ENCODE measurements at places on chromosomes 3 and 15. TPM values are rescaled to one million over a fixed set of nuclear protein-coding genes. Genes with fewer than 3 reads are reported as not detected.

SAMD7 gene
- total RNA-seq = not detected

CTXND1 gene
- total RNA-seq = 1.7 TPM

CAPN3 gene
- 3.4 TPM for total RNA-seq

GRCh38 chr15:33785366-33785765 lies 182.9 kb upstream of the CHRM5 start:
- DNase-seq = no peak

DNA sequence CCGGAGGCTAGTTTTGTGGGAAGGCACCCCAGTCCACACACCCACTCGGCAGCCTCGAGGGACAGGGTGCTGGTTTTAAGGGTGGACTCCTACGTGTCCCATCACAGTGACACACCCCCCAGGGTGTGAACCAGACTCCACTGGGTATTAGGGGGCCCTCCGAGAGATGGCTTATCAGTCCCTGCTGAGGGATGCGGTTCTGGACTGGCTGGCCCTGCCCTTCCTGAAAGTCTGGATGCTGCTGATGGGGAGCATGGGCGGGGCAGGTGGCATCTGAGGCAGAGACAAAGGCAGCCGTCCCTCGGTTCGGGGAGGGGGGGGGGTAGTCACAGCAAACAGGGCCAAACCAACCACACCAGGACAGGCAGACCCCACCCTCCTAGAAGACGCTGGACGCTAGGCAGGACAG lies 939 bp upstream of the ULK3 start:
- no peak for DNase-seq

- no peak for DNase-seq
Measured at GRCh38 chr3:59115364-59116232, 65.8 kb upstream of the CFAP20DC start.

DNA sequence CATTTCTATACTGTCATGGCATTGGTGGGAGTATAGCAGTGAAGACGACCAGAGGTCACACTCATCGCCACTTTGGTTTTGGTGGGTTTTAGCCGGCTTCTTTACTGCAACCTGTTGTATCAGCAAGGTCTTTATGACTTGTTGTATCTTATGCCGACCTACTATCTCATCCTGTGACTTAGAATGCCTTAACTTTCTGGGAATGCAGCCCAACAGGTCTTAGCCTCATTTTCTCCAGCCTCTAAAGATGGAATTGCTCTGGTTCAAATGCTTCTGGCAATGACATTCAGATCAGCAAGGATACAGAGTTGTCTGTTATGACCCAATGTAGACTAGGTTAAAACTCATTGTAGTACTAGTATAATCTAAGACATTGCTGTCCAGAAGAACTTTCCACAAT lies 54.9 kb upstream of the LRTM1 start:
- no peak for DNase-seq

- DNase-seq = no peak
Measured at GRCh38 chr15:87896936-87897335, 359.6 kb downstream of the NTRK3 start.

DNA sequence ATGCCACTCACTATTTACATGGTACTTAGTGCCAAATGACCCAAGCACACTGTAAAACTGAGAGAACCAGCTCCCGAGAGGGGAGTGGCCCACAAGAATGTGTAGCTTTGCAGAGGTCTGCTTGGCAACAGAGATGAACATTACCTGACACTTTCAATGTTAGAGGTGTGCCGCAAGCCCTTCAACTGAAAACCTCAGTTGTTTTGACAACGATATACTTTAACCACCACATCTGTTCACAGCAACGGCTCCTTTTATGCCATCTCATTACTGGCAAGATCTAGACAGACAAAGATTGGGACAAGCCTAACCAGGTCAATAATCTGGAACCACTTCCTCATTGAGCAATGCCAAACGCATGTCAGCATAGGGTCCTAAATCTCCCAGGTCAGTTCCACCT lies 23.7 kb downstream of the NEK10 start:
- no peak for DNase-seq

DNA sequence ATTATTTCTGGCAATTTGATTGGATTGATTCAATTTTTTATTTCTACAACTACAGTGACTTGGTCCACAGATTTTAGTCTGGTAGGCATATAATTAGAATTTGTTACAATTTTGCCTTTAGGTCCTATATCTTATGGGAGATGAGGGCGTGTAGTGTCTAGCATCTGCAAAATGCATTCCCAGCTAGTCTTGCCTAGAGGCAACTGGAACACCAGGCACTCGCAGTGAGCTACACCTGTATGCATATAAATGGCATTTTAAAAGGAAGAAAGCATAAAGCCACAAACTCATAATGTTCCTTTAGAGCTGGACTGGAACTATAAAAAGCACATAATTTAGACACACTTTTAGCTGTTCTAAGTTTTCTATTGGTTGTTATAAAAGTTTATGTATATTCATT lies 17.9 kb upstream of the SPPL2A start:
- DNase-seq = no peak

DNA sequence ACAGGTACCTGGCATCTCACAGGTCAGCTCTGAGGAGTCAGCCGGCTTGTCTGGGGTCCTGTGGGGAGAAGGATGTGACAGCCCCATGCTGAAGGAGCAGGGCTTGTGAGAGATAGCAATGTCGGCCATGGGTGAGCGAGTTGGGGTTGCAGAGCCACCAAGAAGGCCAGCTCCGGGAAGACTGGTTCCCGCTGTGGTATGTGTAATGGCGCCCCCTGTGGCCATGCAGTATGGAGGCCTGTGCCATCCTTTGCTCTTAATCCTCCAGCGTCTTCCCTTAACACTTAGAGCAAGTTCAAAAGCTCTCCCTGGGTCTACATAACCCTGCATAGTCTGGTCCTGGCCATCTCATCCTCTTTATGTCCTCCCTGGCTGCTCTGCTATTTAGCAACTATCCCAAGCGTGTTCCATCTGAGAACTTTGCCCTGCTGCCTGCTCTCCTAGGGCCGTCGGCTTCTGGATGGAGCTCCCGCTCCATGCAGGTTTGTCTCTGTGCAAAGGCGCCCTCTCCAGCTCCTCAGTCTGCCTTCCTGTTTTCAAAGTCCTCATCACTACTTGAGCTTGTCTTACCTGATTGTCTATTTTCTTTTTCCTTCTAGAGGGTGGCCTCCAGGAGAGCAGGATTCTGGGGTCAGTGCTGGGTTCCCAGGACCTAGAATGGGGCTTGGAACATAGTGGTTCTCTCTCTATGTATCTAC lies 40.8 kb upstream of the IQCF6 start:
- DNase-seq = no peak

DNA sequence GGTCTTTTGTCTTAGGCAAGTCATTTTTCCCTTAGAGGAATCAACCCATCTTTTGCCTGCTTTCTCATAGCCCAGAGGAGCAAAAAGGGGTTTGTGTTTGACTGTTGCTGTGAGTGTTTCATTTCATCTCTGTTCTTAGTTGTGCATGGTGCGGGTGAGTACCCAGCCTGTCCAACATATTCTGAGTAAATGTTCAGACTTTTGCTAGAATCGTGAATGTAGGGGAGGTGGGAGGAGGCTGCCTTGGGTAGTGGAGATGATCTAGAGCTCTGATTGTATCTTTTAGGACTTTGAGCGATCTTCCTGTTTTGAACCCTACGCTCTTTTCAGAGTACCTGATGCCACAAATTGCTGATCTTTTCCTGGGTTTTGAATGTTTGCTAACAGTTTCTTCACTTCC lies 123.1 kb downstream of the ZNF609 start:
- DNase-seq = no peak

DNA sequence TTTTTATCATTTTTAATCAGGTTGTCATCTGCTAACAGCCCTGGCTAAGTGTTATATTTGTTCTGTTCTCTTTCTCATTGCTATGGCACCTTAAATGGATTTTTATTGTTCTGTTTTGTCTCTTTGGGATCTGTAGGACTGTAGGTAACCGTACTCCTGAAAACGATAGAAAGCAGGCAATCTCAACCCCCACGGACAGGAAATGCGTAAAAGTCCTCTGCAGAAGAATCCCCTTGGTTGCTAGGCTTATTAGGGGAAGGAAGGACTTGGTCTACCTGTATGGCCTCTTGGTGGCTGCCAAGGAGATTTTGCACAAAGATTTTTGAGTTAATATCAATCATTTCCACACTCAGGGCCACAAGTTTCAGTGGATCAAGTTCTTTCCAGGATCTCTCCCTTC lies 571.9 kb upstream of the ZNF385D start:
- no peak for DNase-seq

GRCh38 chr3:136637176-136637575 lies 115.0 kb downstream of the STAG1 start:
- no peak for DNase-seq

- no peak for DNase-seq
Measured at GRCh38 chr3:55538158-55538557, 51.1 kb upstream of the WNT5A start.

DNA sequence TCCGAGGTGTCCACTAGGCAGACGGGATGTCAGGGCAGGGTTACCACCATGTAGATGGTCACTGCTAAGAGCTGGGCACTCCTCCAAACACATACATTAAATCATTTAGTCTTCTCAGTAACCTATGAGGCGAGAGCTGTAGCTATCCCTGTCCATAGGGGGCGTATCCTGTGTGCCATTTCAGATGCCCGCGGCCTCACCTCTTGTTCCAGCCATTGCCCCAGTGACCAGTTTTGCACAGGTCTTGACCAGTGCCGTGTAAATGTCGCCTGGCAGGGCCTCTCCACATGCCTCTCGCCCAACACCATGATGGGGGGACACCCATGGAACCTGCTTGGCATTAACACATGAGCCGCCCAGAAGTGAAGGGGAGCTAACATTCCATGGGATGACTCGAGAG lies 20.8 kb upstream of the SRP14 start:
- DNase-seq = no peak

GRCh38 chr3:113170771-113171170 lies 40.6 kb upstream of the BOC start:
- DNase-seq = no peak

DNA sequence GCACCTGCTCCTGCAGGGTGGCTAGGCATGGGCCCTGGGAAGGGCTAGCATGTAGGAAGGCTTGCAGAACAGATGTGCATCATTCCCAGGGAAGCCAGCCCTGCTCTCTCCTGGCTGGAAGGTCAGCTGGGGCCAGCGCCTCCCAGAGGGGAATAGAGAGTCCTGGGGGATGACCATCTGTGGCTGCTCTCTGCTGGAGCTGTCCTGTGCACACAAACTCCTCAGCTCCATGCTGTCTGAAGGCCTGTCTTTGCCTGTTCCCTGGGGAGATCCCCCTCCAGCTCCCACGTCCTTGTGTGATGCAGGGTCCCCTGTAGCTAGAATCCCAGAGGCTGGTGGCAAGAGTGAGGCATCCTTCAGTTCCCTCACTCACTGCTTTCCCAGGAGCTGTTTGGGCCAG lies 19.3 kb downstream of the IL16 start:
- DNase-seq = no peak
